ENCODE measurements at places on chromosomes 1 and 21.

- no peak for DNase-seq
Measured at GRCh38 chr21:42609811-42610210, 43.6 kb upstream of the PDE9A start.

DNA sequence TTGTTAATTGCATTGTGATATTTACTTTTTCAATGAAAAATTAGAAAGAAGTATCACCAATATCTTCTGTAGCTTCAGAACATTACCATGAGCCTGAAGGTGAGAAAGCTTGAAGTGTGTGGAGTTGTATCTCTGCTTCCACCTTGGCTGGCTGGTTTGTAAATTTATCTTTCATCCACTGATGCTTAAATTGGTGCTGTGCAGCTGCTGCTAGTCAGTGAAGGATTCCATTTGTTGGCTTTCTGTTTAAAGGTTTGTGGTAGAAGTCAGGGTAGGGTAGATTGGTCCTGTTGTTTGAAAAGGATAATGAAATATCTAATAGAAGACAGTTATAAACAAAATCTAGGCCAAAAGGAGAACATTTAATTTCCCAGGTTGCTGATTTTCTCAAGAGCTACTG is 105.7 kb downstream of the C1orf21 start:
- DNase-seq = no peak

DNA sequence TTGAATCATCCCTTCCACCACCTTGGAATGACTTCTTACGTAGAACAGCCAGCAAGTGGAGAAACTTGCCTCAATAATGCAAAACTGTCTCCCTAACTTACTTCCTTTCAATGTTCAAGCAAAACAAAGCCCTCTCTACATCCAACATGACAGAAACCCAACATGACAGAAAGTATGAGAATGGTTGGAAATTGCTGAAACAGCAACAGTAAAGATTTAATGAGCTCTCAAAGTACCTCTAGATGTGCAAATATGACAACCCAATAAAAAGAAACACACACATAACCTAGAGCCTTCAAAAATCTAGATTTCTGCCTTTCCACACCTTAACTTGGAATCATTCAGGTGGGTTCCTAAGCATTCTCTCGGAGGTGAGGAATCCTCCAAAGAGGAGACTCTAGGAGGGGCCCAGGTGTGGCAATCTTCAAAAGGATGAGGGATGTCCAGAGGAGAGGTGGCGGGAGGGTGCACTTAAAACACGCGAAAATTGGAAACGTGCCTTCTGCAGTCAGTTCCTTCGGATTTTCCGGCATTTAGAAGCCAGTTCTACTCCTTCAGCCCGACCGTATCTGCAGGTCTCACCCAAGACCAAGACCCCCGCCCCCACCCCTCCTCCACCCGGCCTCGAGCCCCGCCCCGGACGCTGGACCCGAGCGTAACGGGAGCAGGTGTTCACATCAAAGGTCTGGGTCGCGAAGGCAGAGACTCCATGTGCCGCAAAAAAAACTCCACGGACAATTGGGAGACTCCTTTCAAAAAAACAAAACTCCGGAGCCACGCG is 996 bp upstream of the MGST3 start:
- DNase-seq = no peak

- DNase-seq = no peak
Measured at GRCh38 chr1:12272770-12273169, 42.9 kb downstream of the VPS13D start.
